ENCODE measurements at places on chromosomes 1 and 21.

GRCh38 chr1:35726450-35727433 lies 8.1 kb upstream of the C1orf216 start:
- DNase-seq = peak; percentile 57

DNA sequence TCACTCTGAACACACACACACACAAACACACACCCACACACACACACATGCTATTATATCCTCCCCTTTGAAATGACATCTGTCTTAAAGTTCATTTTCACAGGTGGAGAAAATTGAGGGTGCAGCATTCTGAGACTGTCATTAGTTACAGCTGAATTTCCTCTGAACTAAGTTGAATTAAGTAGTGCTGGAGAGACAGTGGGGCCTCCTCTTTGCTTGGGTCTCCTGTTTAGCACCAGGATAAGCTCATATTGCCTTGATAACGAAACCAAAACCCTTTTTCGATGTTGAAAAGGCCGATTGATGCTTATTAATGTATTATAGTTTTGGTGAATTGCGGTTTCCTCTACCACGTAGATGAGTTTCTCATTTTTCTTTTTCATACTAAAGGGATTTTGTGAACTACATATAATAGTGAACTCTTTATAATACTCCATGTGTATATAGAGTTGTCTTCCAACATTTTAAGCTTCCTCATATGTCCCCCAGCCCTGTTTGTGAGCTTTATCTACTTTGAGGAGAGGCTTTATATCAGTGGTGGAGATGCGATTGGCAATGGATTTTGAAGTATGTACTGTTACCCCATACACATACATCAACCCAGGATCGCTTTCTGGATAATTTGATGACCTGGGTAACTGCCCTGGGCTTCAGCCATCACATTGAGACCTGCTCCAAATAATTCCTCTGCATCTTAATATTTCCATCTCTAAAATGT lies 17.4 kb downstream of the DYNLT5 start:
- DNase-seq = no peak

- DNase-seq = no peak
Measured at GRCh38 chr1:171702598-171702997, 39.3 kb downstream of the VAMP4 start.

GRCh38 chr1:150302338-150302737 lies 8.7 kb downstream of the MRPS21 start:
- DNase-seq = no peak

Measured in fibroblast of mammary gland (primary cell).